Effector memory CD4-positive, alpha-beta T cell (primary cell): ENCODE measurements at places on chromosomes 5 and 9.

DNA sequence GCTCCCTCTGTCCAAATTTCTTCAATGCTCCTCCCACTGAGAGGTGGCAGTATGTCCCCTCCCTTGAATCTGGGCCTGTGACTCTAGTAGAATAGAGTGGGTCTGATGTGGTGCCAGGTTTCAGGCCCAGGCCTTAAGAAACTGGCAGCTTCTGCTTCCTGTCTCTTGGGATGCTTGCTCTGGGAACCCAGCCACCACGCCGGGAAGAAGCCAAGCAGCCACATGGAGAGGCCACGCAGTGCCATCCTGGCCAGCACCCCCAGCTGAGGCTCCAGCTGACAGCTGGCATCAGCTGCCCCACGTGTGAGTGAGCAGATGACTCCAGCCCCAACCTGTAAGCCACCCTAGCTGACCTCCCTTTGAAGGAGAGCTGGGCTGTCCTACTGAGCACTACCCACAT lies 7.3 kb upstream of the TSPAN17 start:
- H3K36me3 ChIP-seq: no peaks in the 10 kb centered on the region
- H3K4me3 ChIP-seq: no peak overlapping the region
- H3K27ac ChIP-seq: no peak overlapping the region
- no peaks in the 10 kb centered on the region for H3K4me1 ChIP-seq

DNA sequence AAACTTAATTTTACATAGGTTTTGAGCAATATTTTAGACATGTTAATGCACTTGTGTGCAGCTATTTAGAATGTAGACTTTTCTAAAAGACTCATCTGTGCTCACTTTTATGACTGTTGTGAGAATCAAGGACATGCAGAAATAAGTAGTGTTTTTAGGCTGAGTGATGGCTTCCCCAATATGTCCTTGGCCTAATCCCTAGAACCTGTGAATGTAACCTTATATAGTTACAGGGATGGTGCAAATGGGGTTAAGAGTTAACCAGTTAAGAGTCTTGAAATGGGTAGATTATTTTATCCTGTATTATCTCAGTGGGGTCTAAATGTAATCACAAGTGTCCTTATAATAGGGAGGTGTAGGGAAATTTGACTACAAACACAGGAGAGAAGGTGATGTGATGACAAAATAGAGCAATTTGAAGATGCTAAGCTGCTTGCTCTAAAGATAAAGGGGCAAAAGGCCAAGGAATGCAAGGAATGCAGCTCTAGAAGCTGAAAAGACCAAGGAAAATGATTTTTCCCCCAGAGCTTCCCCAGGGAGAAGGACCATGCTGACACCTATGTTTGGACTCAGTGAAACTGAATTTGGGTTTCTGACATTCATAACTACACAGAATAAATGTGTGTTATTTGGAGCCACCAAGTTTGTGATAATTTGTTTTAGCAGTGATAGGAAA lies 298.0 kb upstream of the PAPPA start:
- no peak for DNase-seq
- H3K27me3 ChIP-seq: no peaks in the 10 kb centered on the region
- no peaks in the 10 kb centered on the region for H3K4me1 ChIP-seq
- no peaks in the 10 kb centered on the region for H3K36me3 ChIP-seq
- no peak overlapping the region for H3K4me3 ChIP-seq

DNA sequence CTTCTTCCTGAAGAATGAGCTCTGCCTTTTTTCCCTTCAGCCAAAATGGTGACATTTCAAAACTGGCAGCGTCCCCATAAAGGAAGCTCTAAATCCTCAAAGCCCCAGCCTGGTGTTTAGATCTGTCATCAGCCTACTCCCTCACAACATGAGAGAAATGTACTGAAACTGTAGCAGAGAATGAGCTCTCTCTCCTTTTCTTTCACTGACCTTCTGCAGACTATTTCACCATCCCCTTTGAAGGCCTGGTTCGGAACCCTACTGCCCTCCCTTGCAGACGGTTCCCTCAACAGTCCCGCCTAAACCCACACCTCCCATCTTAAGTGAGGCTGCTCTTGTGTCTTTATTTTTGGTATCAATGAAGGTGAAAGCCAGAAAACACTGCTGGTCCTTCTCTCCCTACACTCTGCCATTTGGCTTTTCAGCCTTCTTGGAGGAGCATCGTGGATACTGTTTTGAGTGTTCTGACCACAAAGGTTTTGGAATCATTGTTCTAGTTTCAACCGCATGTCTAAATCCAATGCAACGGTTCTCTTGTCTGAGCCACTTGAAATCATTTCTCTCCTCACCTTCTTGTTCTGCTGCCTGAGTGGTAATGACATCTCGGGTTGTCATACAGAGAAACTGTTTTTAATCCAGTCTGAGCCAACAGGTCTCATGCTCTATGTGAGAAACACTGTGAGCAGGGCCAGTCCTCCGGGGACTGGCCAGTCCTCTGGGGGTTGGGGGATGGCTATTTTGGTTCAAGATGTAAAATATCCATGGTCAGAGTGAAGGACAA lies 39.0 kb downstream of the ITK start:
- no peak for DNase-seq
- peaks cover 68% of the 10 kb centered on the region for H3K36me3 ChIP-seq
- H3K4me1 ChIP-seq: peaks cover 83% of the 10 kb centered on the region
- H3K27me3 ChIP-seq: no peaks in the 10 kb centered on the region
- no peak overlapping the region for H3K4me3 ChIP-seq
- peak overlapping the region; percentile 50 for H3K27ac ChIP-seq

DNA sequence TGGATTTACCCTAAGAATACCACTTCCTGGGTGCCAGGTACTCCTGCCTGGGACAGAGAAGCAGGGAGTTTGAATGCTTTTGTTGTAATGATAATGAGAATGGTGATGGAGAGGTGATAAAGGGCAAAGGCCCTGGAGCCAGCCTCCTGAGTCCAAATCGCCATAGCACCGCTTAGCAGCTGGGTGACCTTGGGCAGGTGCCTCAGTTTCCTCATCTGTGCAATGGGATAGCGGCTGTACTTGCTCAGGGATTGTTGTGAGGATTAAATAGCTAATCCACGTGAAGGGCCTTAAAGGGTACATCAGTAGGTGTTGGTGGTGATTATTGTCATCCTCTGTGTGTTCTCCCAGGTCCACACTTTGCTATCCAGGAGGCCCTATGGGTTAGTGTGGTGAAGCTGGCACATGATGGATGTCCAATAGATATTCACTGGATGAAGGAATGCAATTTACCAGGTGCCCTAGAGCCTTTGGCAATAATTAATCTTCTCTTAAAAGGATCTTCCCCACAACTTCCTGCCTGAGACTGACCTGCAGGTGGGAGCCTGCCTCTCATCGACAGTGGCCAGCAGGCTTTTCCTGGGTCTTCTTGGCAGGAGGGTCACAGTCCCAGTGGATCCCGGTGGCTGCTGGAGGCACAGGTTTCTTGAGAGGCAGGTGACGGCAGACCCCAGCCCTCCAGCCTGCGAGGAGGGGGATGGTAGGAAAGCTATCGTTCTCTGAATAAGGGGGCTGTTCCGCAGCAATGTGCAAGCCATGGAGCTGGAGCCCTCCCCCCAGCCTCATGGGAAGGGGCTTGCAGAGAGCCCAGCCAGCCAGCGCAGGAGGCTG lies 160.2 kb downstream of the MACROH2A1 start:
- H3K4me1 ChIP-seq: no peaks in the 10 kb centered on the region
- DNase-seq: no peak
- H3K27ac ChIP-seq: no peak overlapping the region

- no peaks in the 10 kb centered on the region for H3K27me3 ChIP-seq
- H3K36me3 ChIP-seq: no peaks in the 10 kb centered on the region
- H3K4me1 ChIP-seq: no peaks in the 10 kb centered on the region
- H3K4me3 ChIP-seq: no peak overlapping the region
- no peak for DNase-seq
Observed at GRCh38 chr9:116539549-116539948, 147.6 kb upstream of the TRIM32 start.
